Activated T-helper 1 cell treated with anti-CD3 and anti-CD28 coated beads, Interleukin-2, amount 50 U/mL, for 16 hours (primary cell): ENCODE measurements at places on chromosomes 5 and 9.

- DNase-seq, result no peak
Observed at GRCh38 chr5:90915393-90915792, 356.8 kb downstream of the ADGRV1 start.

GRCh38 chr9:14909601-14909960, 647 bp downstream of the FREM1 start:
- no peak for DNase-seq

DNA sequence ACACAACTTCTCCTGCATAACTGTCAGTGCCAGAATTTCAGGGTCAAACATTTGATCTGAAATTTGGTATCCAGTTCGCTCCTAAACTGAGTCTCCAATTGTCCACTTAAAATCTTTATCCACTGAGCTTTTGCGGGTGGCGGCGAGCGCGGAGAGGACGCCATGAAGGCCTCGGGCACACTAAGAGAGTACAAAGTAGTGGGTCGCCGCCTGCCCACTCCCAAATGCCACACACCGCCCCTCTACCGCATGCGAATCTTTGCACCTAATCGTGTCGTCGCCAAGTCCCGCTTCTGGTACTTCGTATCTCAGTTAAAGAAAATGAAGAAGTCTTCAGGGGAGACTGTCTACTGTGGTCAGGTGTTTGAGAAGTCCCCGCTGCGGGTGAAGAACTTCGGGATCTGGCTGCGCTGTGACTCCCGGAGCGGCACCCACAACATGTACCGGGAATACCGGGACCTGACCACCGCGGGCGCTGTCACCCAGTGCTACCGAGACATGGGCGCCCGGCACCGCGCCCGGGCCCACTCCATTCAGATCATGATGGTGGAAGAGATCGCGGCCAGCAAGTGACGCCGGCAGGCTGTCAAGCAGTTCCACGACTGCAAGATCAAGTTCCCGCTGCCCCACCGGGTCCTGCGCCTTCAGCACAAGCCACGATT, 913.7 kb upstream of the DMAC1 start:
- DNase-seq, result no peak

- no peak for DNase-seq
Observed at GRCh38 chr5:165805756-165806155, 2300.3 kb downstream of the MAT2B start.

- DNase-seq, result no peak
Observed at GRCh38 chr5:40787986-40788385, 10.2 kb downstream of the PRKAA1 start.

DNA sequence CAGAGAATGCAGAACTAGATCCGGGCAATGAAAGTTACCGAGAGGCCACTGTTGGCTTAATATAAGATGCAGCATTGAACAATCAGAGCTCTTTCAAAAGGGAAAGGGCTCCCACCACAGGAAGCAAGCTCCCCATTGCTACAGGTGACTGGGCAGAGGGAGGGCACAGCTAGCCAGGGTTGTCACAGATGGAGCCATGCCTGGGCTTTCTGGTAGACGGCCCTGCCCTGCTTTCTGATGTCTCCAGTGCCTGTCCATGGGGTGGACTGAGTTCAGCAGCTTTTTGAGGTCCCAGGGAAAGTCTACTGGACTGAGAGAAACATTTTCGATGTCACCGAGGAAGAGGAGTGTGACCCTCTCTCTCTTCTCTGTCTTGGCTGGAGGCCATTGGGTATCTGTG, 14.1 kb downstream of the RGS3 start:
- DNase-seq, result no peak

DNA sequence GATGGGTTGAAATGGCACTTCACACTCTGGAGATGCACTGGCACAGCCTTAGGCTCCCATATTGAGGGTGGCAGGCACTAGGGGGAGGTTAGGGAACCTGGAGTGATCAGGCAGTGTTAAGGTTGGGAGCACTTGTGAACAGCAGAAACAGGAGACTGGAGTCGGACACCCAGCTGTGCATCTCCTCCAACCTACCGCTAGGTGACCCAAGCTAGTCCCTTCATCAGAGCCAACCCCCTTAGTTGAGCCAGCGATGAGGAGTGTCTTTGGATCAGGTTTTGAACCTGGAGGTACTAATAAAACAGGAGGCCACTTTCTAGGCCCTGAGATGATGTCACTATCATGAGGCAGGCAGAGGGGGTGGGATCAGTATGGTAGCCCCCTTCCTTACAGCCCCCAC, 1.7 kb downstream of the ACTL7B start:
- DNase-seq, result no peak

- no peak for DNase-seq
Observed at GRCh38 chr9:16442622-16443021, 427.8 kb downstream of the BNC2 start.

GRCh38 chr5:65766175-65766574, 44.2 kb downstream of the NLN start:
- no peak for DNase-seq

- DNase-seq, result no peak
Observed at GRCh38 chr5:179866241-179867078, 7.8 kb upstream of the MRNIP start.

- DNase-seq, result no peak
Observed at GRCh38 chr5:131285703-131286399, 22.0 kb downstream of the CDC42SE2 start.

- DNase-seq, result no peak
Observed at GRCh38 chr5:175252234-175252805, 191.7 kb downstream of the DRD1 start.

GRCh38 chr5:103582364-103582763, 19.8 kb upstream of the NUDT12 start:
- DNase-seq, result no peak

- DNase-seq, result no peak
Observed at GRCh38 chr9:31702957-31703356, 681.5 kb upstream of the ACO1 start.

DNA sequence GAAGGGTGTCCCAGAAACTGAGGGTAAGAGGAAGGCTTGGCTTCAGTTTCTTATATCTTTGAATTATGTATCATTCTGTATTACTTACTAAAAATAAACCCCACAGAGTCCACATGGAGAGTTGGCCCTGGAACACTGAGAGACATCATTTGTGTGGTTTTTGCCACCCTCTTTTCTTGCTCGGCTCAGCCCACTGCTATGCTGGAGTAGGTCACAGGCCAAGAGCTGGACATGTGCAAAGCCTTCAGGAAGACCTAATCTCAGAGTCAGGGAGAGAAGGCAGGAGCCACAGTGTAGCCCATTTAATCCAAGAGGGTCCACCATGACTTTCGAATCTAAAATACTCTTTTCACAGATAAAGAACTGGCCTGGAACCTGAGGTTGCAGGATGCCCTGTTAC, 47.5 kb downstream of the MAMDC2 start:
- no peak for DNase-seq

GRCh38 chr5:42982107-42982622, 58.0 kb downstream of the ANXA2R start:
- no peak for DNase-seq

- no peak for DNase-seq
Observed at GRCh38 chr9:131585375-131585774, 40.1 kb downstream of the PRRT1B start.

DNA sequence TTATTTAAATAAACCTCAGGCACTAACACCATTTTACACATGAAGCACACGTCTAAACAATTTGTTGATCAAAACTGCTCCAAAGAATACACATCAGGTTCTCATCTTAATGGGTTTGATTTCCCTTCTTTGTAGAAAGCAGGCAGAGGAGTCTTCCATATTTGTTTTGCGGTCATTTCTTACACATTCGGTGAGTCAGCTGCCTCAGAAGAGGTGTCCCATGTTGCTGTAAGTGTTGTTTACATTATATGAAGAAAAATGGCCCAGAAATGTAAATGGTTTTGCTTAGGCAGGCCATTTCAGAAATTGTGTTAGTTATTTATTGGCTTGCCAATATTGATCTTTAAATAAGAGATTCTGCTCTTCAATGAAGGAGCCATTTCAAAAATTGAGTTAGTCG, 325.8 kb downstream of the TENT4A start:
- no peak for DNase-seq

DNA sequence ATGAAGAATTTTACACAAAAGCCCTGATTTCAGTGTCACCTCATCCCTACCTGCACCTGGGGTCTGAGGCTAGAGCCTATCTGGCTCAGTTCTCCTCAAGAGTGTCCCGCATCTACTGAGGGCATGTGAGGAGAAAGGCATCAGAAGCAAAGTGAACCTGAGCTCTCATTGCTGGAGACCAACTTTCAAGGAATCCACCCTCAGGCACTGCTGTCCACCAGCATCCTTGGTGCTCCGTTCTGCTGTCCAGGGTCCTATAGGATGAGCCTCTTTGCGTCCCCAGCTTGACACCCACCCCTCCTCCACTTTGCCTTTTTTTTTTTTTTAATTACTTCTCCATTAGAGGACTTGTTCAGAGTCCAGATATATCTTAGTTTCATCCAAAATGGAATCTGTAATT, 49.5 kb downstream of the CAMSAP1 start:
- DNase-seq, result no peak

- no peak for DNase-seq
Observed at GRCh38 chr5:103598997-103599566, 36.5 kb upstream of the NUDT12 start.

DNA sequence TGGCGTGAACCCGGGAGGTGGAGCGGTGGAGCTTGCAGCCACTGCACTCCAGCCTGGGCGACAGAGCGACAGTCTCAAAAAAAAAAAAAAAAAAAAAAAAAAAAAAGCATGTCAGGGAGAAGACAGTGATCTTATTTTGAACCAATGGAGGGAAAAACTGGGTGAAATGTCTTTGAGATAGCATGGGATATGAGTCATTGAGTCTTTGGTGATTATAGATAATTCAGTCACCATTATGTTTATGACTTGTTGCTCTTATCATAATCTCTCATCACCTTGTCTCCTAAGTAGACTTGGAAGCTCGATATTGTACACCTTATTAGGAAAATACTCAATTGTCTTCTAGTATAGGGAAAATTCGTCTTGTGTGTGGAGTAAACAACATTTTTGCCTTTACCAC, 55.1 kb upstream of the KDM4C start:
- no peak for DNase-seq

DNA sequence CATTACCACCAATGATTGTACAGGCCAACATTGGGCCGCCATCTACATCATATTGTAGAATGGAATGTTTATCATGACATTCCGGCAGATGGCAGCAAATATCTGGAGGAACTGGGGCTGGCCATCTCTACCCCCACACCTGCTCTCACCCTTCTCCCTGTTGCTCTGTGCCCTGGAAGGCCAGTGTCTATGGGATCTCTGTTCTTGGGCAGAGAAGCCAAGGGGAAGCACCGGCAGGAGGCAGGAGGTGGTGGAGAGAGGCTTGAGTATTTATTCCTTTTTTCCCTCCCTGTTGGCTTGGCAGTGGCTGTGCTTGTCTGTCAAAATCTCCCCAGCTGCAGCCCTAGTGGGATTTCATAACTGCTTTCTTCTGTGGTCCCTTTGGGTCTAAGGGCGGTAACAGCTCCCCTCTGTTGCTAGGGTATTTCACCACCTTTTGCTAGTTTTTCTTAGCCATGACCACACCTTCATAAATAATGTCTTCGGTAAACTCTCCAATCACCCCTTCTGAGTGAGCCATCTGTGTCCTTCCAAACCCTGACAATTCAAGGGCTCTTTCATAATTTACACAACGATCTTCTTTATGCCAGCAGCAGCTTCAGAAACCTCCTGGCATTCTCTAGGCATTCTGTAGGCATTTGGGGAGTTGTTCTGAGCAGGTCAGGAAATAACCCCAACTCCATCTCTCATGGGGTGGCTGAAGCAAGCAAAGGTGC, 225.8 kb downstream of the MELK start:
- no peak for DNase-seq

DNA sequence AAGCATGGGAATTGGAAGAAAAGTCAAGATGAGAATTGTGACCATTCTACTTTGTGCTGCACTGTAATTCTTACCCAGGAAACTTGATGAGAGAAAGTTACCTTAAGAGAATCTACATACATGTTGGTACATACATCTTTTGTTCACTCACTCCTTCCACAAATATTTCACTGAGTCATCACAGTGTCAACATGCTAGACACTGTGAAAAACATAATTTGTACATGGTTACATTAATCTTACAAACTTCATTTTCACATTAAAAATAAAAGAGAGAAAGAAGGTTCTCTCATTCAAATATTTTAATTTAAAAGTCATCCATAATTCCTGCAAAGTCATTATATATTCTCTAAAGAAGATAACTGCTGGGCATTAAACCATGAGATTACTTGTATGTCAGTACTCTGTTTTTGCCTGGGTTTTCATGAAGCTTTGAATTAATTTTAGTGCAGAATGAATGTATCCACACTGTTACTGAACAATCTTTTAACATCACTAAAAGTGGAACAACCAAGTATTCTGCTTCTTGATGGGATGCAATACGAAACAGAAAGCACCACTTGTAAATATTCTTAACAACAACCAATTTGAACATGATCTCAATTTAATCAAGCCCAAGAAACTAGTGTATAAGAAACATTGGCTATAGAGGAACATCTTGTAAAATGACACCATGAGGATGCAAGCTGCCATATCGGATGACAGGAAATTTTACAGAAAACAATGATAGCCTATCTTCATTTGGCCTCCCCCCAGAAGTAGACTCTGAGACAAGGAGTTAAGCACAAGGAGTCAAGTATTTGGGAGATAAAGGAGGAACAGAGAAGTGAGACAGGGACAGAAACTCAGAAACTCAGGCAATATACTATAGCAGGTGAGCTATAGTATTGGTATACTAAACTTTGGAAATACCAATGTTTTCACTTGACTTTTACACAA, 28.4 kb downstream of the ERP44 start:
- no peak for DNase-seq

- no peak for DNase-seq
Observed at GRCh38 chr5:36496471-36496870, 109.9 kb upstream of the SLC1A3 start.

DNA sequence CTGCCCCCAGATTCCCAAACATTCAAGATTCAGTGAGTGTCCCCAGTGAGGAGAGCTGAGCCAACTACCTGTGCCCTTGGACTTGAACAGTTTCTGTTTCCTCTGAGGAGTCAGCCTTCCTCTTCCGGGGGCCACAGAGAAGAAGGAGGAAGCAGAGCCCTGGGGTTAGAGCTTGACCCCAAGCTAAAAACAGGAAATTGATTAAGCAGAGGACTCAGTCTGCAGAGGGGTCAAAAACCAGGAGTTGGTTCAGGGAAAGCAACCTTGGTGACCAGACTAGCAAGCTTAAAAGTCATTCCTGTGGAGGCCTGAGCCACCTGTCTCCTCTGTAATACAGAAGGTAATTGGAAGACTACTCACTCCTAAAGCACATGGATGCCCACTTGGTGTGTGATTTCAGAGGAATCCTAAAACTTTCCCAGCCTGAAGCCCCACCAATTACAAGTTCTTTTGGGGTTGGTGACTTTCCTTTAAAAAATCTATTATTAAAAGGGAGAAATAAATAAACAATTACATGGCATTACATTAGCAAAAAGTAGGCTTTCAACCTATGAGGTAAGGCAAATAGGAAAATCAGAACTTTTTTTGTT, 64.2 kb upstream of the SELENOP start:
- DNase-seq, result no peak

- no peak for DNase-seq
Observed at GRCh38 chr9:121766081-121766683, 114.7 kb downstream of the DAB2IP start.

DNA sequence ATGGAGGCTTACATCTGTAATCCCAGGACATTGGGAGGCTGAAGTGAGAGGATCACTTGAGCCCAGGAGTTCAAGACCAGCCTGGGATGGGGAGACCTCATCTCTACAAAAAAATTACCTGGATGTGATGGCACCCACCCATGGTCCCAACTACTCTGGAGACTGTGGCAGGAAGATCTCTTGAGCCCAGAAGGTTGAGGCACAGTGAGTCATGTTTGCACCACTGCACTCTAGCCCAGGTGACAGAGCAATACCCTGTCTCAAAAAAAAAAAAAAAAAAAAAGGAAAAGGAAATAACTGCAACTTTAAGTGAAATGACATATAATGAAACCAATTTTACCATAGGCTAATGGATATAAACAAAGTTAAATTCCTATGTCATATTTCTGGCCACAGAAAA, 152.1 kb upstream of the DHFR start:
- DNase-seq, result no peak
